Renal cortex interstitium (tissue), 15 donors: ENCODE measurements at places on chromosomes 3 and 15. TPM values are rescaled to one million over a fixed set of nuclear protein-coding genes. Genes with fewer than 3 reads are reported as not detected.

GRCh38 chr3:13480340-13481318, 523 bp downstream of the HDAC11 start:
- no peak for DNase-seq

DNA sequence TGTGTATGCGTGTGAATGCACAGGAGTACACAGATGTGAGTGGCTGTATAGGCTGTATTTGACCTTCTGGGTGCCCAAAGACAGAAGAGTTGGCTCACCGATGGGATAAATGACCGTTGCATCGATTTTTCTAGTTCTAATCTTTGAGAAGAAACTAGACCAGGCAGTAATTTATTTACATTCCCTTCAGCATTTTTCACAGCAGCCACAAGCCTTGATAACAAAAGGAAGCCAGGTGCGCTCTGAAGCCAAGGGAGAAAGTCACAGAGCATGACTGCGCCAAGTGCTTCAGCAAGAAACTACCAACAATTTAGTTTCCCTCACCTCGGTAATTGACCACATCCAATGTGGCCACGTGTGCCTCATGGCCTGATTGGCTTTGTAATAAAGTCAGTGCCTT, 5.9 kb upstream of the FAM3D start:
- no peak for DNase-seq

MESP1 gene
- 0.59 TPM for polyA plus RNA-seq

GRCh38 chr15:67248011-67248505, 6.4 kb downstream of the AAGAB start:
- DNase-seq: no peak

DNA sequence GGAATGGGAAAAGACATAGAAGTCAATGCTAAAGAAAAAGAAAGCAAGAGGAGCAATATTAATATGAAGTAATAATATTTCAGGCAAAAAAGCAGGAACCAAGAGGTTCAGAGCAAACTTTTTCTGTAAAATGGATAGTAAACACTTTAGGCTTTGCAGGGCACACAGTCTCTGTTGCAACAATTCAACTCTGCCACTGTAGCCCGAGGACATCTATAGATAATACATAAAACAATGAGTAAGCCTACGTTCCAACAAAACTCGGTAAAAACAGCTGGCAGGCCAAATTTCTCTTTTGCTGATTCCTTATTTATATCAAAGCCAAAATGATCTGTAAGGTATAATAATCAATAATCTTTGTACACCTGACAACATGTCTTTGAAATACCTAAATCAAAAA, 56.8 kb downstream of the SMAD6 start:
- no peak for DNase-seq

GOLGA6D gene
- polyA plus RNA-seq: 0.56 TPM

- peak; percentile 14 for DNase-seq
Measured at GRCh38 chr3:57434041-57434440, 110.1 kb downstream of the DNAH12 start.

DNA sequence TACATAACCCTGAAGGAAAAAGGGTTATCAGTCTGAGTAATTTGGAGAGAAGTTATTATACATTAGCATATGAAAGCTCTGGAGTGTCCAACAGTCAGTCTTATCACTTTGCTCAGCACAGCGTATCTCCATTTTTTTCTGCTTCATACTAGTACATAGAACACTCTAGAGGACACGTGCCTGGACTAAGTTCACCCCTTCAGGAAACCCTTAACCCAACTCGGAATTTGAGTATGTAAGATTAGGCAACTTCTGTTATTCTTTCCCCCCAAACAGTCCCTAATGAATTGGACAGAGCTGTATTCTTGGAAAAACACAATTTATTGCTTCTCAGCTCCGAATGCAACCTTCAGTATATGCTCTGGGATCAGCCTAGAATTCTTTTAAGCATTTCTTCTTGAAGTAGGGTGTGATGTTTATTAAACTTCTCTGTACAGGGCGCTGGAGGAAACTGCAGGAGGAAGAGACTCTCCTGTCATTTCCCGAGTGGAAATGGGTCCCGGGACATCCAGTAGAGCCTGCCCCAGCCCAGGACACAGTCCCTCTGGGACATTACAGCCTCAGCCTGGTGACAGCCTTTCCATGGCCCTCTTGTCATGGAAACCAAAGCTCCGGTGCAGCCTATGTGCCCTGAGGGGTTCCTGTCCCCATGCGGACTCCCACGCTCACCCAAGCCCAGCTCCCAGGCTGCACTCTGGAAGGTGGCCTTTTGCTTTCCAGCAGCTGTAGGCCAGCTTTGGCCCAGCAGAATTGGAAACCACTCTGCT, 37.3 kb upstream of the CMTM8 start:
- no peak for DNase-seq

DNA sequence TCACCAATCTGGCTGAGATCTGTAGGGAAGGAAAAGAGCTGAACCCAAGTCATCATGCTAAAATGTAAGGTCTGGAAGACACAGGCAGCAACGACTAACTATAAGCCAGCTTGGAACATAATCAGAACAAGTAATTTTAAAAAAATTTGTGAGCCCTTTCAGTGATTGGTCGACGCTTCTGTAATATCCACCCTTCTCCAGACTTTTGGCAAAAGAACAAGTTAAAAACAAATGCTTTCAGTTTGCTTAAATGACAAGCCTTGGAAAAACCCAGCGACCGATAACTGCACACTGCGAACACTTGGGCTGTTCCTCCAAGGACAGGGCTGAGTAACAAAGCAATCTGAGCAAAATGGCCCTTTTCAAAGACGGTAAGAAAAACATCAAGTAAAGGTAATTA, 49.6 kb downstream of the PCSK6 start:
- DNase-seq: no peak

DNA sequence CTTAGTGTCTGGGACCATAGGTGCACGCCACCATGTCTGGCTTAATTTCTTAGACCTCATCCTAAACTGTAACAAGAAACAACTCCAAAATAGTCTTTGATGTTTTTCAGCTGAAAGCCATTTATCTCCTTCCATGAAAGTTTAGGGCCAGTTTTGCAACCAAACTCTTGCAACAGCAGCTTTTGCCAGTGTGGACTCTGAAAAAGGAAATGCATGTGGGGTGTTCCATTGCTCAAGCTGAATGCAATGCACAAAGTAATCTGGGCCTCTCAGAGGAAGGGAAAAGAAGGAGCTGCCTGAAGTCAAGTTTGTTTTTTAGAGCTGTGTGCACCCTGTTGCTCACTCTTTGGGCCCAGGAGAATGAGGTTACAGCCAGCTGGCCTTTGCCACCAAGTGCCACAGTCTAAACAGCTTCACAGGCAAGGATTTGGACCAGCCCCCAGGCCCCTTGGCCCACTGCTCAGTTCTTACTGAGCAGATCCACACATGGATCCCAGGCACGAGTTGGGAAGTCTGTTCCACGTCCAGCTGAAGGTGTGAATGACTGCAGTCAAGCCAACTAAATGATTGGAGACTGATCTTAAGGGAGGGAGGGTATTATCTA, 212.3 kb upstream of the LRRFIP2 start:
- DNase-seq: no peak

DNA sequence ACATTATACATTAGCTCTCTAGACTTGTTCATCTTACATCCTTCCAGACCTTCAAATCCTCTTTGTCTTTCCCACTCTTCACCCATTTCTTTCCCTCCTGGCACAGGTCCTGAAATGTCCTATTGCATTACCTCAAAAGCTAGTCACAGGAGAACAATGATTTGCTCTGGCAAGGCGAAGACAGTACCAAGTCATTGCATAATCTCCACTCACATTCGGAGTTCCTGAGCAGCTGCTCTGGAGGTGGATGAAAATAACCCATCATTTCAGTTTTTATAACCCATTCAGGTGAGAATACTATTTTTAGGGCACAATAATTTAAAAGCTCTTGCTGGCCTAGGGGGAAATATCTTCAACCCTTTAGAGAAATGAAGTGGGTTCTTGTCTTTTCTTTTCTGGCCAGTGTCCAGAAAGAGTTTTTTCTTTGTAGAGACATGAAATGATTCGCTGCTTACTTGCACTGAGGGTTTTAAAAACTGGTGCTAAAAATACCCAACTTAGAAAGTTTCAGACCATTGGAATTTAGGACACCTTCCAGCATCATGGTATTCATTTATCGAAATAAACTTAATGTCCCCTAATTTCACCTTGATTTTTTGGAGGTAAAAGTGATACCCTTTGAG, 23.4 kb upstream of the DYNC1LI1 start:
- no peak for DNase-seq

GRCh38 chr15:36356978-36357601, 222.3 kb upstream of the CDIN1 start:
- no peak for DNase-seq

DNA sequence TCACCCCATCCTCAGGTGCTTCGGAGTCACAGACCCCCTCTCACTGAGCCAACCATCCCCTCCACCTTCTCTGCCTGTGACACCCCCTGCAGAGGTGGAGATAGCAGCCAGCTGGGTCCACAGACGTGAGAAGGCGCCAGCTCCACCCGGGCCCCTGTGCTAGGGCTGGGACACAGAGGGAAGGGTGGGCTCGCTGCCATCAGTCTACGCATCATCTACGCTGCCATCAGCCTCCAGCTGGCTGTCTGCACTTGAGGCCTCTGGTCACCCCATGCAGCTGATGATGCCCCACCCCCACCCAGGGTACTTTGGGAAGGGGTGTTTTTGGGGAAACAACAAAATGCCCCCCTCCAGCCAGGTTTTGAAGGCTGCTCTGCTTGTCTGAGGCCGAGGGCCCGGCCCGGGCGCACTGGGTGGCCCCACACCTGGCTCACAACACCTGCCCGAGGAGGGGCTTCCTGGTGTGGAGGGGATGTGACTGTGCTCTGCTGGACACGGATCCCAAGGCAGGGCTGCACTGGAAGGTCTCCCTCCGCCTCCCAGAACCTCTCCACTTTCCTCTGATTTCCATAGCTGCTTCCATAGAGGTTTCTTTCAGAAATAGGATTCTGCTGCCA, 163.4 kb upstream of the IQSEC1 start:
- DNase-seq: no peak

DNA sequence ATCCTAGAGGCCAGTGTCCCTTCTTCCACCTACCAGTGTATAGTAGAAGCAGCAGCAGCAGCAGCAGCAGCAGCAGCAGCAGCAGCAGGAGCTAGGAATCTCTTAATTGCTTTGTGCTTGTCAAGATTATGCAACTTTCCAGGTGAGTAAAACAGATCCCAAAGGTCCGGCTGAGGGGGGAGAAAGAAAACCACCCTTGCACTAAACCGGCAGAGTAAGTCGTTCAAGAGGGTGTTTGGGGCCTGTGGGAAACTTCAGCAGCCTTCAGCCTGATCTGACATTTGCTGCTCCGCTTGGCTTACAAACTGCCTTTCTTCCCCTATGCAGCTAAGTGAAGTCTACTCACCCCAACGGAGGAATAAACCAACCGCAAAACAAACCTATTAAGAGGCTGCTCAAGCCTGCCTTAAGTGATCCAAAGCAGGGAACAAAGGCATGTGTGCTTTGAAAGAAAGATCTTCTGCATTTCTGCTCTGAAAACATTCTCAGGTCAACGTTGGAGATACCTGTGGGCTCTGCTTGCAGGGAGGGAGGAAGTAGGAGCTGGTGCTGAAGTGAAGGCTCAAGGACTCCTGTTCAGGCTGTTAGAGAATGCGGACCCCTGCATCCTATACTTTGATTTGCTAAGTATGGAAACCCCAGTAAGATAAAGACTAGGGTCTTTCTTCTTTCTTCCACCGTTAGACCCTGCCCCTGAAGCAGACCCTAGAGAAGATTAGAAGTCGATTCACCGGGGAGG, 35.7 kb upstream of the DLG1 start:
- DNase-seq: peak; percentile 21

RLBP1 gene
- polyA plus RNA-seq: not detected

DNA sequence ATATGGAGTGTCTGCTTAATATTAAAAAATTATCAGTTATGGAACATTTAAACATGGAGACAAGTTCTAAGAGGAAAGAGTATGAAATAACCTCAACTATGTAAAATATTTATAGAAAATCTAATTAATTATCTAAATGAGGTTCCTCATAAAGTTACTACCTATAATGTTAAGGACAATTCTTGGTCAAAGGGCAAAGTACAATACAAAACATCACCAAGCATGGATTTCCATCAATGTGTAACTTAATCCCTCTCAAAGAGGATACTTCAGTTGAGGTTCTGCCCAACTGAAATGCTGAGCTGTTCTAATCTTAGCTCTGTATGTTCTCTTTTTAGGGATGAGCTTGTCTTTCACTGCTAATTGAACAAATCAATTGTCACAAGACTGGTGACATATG, 56.0 kb upstream of the CHRM5 start:
- DNase-seq: no peak

DNA sequence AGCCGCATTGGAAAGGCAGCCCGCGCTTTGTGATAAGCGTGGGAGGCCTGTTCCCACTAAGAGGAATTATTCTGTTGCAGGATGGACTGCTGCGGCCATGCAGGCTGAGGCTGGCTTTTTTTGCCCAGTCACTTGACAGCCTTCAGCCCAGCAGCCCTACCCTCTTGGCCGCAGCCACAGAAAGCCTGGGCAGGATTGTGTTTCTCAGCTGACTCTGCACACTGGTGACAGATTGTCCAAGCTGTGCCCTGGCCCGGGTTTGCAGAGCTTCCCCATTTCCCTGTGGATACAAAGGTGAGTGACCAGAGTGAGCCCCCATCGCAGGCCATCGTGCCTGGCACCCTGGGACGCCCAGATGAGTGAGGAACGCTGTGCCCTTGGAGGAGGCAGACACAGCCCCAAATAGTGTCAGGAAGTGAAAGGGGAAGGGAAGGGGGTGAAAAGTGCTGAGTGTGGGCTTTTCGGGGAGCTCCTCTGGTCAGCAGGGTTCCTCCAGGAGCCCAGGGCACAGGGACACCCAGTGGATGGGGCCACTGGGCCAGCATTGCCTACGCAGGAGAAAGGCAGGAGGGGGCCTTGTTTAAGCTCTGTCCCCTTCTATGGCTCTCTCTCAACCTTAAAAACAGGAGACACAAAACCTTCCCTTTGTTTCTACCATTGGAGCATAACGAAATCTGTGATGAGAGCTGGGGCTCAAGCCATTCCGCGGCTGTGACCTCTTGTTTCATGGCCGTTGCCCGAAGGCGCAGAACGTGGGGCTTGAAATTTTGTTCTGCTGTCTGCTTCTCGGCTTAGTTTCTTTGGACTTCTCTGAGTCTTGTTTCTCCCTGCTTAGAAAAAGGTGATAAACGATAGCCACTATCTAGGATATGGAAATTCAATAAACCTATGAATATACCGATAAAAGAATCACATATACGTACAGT, 91.5 kb upstream of the MEF2A start:
- DNase-seq: no peak

LPCAT4 gene
- 43.6 TPM for polyA plus RNA-seq

GRCh38 chr3:119331661-119332060, 37.5 kb downstream of the ARHGAP31 start:
- no peak for DNase-seq

DNA sequence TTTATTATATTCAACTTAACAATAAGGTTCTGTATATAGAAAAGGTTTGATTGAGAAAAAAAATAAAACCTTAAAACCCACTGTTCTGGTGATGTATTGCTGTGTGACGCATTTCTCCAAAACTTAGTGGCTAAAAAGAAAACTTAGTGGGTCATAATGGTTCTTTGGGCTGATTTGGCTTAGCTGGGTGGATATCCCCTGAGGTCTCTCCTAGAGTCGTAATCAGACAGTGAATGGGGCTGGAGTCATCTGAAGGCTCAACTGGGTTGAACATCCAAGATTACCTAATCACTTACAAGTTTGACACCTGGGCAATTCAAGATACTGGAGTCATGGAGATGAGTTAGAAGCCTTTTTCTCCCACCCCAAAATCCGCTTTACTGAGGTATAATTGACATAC, 111.6 kb upstream of the TBL1XR1 start:
- no peak for DNase-seq

COL7A1 gene
- 15.5 TPM for polyA plus RNA-seq

GRCh38 chr15:49154359-49154758, 1.0 kb downstream of the COPS2 start:
- DNase-seq: no peak

CACNA1D gene
- polyA plus RNA-seq: 12.9 TPM
